ENCODE measurements at places on chromosomes 3 and 15. TPM values are rescaled to one million over a fixed set of nuclear protein-coding genes. Genes with fewer than 3 reads are reported as not detected.

DNA sequence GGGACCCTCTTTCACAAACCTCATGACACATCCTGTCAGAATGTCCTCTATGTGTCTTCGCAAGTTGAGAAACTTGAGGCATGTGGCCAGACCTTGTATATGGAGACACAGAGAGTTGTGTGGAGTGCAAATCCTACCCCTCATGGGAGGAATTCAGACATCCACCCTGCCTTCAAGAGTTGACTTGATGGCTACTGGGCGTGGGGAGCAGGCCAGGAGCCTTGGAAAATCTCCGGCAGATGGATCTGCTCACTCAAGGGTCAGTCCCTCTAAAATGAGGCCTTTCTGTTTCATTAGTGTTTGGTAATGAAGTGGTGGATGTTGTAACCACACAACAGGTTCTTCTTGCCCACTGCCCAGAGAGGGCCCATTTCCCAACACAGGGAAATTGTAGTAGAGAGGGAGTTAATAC, 79.0 kb downstream of the ASB7 start:
- DNase-seq = no peak
- H3K27ac ChIP-seq = no peak overlapping the region
- no peaks in the 10 kb centered on the region for H3K36me3 ChIP-seq
- no peak overlapping the region for H3K4me3 ChIP-seq
- no peaks in the 10 kb centered on the region for H3K27me3 ChIP-seq
- H3K4me1 ChIP-seq = peaks cover 2% of the 10 kb centered on the region

- no peaks in the 10 kb centered on the region for H3K36me3 ChIP-seq
- no peak overlapping the region for H3K27ac ChIP-seq
- no peak overlapping the region for H3K4me3 ChIP-seq
- no peak for DNase-seq
- no peaks in the 10 kb centered on the region for H3K27me3 ChIP-seq
These were observed 344.3 kb downstream of the EDEM1 start for GRCh38 chr3:5531741-5532290.

GRCh38 chr3:106247902-106248684, 379.3 kb upstream of the CBLB start:
- H3K27ac ChIP-seq = no peak overlapping the region
- no peak for DNase-seq
- no peak overlapping the region for H3K4me3 ChIP-seq
- H3K27me3 ChIP-seq = no peaks in the 10 kb centered on the region

DNA sequence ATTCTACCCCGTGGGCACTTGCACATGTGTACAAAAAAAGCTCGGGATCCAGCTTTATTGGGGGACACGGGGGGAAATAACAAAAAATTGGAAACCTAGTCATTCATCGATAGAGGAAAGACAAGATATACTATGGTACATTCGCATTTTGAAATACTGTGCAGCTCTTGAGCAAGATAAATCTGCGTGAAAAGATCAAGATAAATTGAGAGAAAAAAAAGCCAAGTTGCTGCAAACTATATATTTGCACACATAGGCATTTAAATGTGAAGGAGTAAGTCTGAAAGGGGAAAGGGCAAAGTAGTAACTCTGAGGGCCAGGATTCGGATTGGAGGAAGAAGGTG, 620 bp upstream of the UBR1 start:
- H3K36me3 ChIP-seq = no peaks in the 10 kb centered on the region
- H3K4me3 ChIP-seq = peak overlapping the region; percentile 55
- peak overlapping the region; percentile 91 for H3K27ac ChIP-seq
- H3K4me1 ChIP-seq = no peaks in the 10 kb centered on the region

DNA sequence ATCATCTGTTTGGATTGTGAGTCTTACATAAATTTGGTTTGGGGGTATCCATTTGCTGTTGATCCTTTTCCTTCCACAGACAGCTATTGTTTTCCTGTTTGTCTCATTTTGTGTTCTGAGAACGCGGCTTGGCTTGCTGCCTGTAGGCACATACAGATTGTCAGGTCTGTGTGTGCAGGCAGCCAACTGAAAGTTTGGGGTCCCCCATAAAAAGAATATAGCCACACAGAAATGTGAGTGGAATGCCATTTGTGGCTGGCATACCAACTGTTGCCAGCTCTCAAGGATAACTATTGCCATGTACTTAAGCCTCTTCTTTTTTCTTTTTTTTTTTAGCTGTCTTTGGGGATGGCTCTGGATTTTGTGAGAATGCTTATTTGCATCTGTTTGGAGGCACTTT, 1308.0 kb downstream of the ROBO1 start:
- H3K36me3 ChIP-seq = no peaks in the 10 kb centered on the region
- H3K4me3 ChIP-seq = no peak overlapping the region
- no peaks in the 10 kb centered on the region for H3K4me1 ChIP-seq
- no peaks in the 10 kb centered on the region for H3K27me3 ChIP-seq
- DNase-seq = no peak
- H3K27ac ChIP-seq = no peak overlapping the region

The CADM2 gene
- 6.6 TPM for total RNA-seq

GRCh38 chr3:177906126-177906511, 630.1 kb upstream of the KCNMB2 start:
- no peak overlapping the region for H3K4me3 ChIP-seq
- peak overlapping the region; percentile 45 for H3K27ac ChIP-seq
- no peak for DNase-seq
- H3K36me3 ChIP-seq = no peaks in the 10 kb centered on the region
- no peaks in the 10 kb centered on the region for H3K27me3 ChIP-seq
- peaks cover 8% of the 10 kb centered on the region for H3K4me1 ChIP-seq

The CX3CR1 gene
- 7.6 TPM for total RNA-seq

DNA sequence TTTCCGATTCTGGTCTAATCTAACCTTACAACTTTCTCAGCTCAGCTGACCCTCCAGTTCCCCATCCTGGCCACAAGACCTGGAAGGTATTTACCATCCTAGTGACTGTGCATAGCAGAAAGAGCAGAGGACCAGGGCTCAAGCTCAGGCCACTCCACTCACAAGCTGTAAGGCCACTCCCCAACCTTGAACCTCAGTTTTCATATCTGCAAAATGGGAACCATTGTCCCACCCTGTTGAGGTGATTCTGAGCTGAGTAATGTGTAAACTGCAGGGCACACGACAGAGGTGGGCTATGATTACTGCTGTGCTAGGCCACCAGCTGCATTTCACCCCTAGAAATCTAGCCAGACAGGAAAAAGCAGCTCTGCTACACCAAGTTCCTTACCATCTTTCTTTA, 21.7 kb downstream of the TMEM40 start:
- no peak for DNase-seq
- no peaks in the 10 kb centered on the region for H3K36me3 ChIP-seq
- no peaks in the 10 kb centered on the region for H3K27me3 ChIP-seq
- no peak overlapping the region for H3K27ac ChIP-seq
- no peak overlapping the region for H3K4me3 ChIP-seq

DNA sequence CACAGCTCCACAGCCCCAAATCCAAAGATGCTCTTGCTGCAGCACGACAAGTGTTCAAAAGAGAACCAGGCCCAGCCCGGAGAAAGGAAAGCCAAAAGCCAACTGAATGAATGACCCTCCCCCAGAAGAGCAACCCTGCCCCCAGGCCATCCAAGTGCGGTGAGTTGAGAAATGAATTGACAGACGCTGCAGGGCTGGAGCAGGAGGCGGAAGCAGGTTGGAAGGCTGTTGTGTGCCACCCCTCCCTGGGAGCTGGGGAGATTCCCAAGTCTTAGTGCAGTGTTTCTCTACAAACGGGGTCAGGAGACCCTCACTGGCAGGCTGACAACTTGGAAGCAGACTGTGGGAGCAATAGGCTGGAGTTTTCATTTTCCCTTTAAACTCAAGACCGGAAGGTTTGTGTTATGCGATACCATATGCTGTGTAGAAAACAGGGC, 3.5 kb upstream of the SPTBN5 start:
- H3K4me1 ChIP-seq = peaks cover 10% of the 10 kb centered on the region
- no peaks in the 10 kb centered on the region for H3K36me3 ChIP-seq
- H3K4me3 ChIP-seq = no peak overlapping the region
- H3K27me3 ChIP-seq = no peaks in the 10 kb centered on the region
- no peak for DNase-seq

- no peaks in the 10 kb centered on the region for H3K4me1 ChIP-seq
- H3K4me3 ChIP-seq = no peak overlapping the region
- no peaks in the 10 kb centered on the region for H3K36me3 ChIP-seq
- no peaks in the 10 kb centered on the region for H3K27me3 ChIP-seq
- no peak overlapping the region for H3K27ac ChIP-seq
These were observed 43.4 kb upstream of the XCR1 start for GRCh38 chr3:46070595-46071093.

DNA sequence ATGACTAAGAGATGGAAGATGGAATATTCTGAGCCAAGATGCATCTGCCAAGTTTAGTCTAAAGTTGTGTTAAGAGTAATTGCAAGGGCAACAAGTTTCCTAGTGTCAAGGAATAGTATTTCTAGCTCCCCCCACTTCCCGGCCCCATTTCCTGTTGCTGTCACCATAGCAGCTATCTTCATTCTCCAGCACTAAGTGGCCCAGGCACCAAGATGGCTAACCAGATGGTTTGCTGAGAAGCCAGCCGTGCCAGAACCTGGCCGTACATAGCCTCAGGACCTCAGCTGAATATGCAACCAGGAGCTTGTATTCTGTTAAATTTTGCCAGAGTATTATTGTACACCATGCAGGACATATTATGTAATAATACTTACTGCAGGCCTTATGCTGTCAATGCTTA, 108.8 kb upstream of the UMPS start:
- H3K36me3 ChIP-seq = no peaks in the 10 kb centered on the region
- H3K27me3 ChIP-seq = no peaks in the 10 kb centered on the region
- no peak overlapping the region for H3K27ac ChIP-seq
- no peaks in the 10 kb centered on the region for H3K4me1 ChIP-seq
- no peak for DNase-seq

- H3K27ac ChIP-seq = no peak overlapping the region
- H3K4me3 ChIP-seq = no peak overlapping the region
- no peaks in the 10 kb centered on the region for H3K36me3 ChIP-seq
These were observed 740.5 kb downstream of the EPHA3 start for GRCh38 chr3:89847955-89848354.

The CHAC1 gene
- total RNA-seq = 0.35 TPM

DNA sequence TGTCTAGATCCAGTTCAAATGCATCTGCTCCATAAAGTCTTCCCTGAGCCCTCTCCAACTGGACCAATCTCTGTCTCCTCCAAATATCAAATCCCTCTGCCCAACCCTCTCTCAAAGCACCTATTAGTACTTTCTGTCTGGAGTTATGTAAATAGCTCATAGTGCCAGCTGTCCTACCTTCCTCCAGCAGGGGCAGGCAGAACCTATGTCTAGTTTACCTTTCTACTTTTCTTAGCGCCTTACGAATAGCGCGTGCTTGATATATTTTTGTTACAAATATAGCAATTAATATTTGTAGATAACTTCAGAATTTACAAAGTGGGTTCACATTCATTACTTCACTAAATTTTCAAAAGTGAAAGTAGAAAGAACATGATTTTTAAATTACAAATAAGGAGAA, 14.0 kb upstream of the CCDC80 start:
- no peaks in the 10 kb centered on the region for H3K27me3 ChIP-seq
- H3K4me1 ChIP-seq = no peaks in the 10 kb centered on the region
- no peak for DNase-seq
- no peak overlapping the region for H3K4me3 ChIP-seq
- peak overlapping the region; percentile 62 for H3K27ac ChIP-seq

- no peak overlapping the region for H3K4me3 ChIP-seq
- no peak overlapping the region for H3K27ac ChIP-seq
- H3K4me1 ChIP-seq = no peaks in the 10 kb centered on the region
- no peaks in the 10 kb centered on the region for H3K36me3 ChIP-seq
- no peak for DNase-seq
- H3K27me3 ChIP-seq = no peaks in the 10 kb centered on the region
These were observed 192.8 kb upstream of the RORA start for GRCh38 chr15:61421938-61422337.

DNA sequence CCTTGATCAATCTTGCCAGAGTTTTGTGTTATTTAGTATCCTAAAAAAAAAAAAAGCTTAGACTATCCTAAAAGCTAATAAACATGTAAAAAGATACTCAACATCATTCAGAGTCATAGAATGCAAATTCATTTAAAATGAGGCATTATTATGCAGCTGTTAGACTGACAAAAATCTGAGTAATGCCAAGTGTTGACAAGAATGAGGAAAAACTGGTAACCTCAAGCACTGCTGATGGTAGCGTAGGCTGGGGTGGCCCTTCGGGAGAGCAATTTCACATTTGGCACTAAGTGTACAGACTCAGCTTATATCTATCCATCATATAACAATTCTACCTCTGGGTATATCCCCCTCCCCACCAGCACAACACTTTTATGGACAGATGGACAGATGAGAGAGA, 280.4 kb downstream of the RAP2B start:
- H3K4me1 ChIP-seq = no peaks in the 10 kb centered on the region
- H3K36me3 ChIP-seq = no peaks in the 10 kb centered on the region
- no peak for DNase-seq
- no peaks in the 10 kb centered on the region for H3K27me3 ChIP-seq

DNA sequence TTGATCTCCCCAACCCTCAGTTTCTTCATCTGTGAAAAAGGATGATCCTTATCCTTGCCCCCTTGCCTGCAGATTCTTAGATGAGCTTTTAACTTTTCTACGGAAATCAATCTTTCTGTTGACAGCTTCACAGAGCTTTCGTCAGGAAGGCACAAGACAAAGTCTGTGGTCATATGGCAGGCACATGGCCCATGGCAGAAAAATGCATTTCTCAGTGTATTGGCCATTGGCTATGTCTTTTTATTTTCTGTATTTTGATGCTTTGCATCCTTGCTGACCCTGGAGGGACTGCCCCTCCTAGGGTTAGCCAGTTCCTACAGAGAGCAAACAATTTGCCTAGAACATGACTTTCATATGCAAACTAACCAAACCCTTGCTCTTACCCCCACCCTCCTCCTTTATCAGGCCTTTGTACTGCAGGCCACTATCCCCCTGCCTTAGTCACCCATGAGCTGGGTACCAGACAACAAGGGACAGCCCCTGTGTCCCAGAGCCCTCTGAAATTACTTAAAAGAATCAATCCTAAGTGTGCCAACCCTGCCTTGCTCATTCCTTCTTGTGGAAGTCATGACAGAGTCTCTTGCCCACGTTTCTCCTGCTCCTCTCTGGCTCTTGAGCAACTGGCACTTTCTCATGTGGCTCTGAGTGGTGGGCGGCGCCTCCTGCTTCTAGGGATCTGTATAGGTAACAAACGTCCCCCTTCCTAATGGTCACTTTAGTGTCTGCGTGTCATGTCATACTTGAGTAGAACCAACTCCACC, 24.1 kb upstream of the NOX5 start:
- H3K4me1 ChIP-seq = no peaks in the 10 kb centered on the region
- H3K4me3 ChIP-seq = no peak overlapping the region
- no peak for DNase-seq
- H3K27me3 ChIP-seq = no peaks in the 10 kb centered on the region
- no peak overlapping the region for H3K27ac ChIP-seq
- H3K36me3 ChIP-seq = no peaks in the 10 kb centered on the region

The FSTL1 gene
- total RNA-seq = 311 TPM

The GOLGA6B gene
- total RNA-seq = not detected

DNA sequence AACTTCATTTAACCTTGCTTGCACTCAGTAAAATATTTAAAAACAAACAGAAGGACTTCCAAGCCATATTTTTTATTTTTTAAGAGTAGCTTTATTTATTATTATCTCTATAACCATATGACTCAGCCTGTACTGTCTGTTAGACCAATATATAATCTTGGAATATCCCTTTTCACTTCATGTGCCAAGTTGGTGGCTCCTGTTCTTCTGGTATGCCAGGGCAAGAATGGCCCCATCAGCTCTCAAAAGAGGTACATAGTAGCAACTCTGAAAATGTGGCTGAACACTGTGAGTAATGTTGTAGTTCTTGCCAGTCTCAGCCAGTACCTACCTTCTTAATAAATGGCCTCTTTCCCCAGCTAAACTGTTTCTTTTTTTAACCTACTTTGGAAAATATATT, 257.0 kb upstream of the UBE2E1 start:
- no peak for DNase-seq
- no peak overlapping the region for H3K27ac ChIP-seq
- no peak overlapping the region for H3K4me3 ChIP-seq
- H3K27me3 ChIP-seq = no peaks in the 10 kb centered on the region
- no peaks in the 10 kb centered on the region for H3K36me3 ChIP-seq
- no peaks in the 10 kb centered on the region for H3K4me1 ChIP-seq

All from uterus (tissue), 4 donors.